ENCODE measurements at places on chromosomes 2 and 18.

GRCh38 chr2:235217846-235218245 lies 266.0 kb downstream of the SH3BP4 start:
- DNase-seq = no peak

- peak; percentile 75 for DNase-seq
Measured at GRCh38 chr2:40431600-40431955, 20.3 kb downstream of the SLC8A1 start.

GRCh38 chr2:223007531-223007930 lies 44.5 kb upstream of the KCNE4 start:
- no peak for DNase-seq

- no peak for DNase-seq
Measured at GRCh38 chr2:123693836-123694235, 331.3 kb upstream of the CNTNAP5 start.

GRCh38 chr2:156982615-156983014 lies 274.9 kb upstream of the GALNT5 start:
- no peak for DNase-seq

GRCh38 chr18:67428158-67428557 lies 88.4 kb downstream of the DSEL start:
- no peak for DNase-seq

DNA sequence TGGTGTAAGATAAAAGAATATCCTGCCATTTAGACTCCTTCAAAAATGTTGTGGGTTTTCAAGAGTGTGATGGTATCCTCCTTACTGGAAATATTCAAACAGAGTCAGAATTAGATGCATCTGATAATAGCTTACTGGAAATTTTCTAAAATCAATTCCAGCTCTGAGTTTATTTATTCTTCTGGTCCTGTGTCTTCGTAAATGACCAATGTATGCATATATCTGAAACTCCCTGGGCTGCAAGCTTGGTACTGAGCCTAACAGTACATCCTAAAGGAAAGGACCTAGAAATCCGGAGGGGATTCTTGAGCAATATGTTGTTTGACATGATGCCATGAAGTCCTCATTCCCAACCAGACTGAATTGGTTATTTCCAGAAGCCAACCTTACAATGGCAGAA lies 130.4 kb downstream of the KCNE4 start:
- no peak for DNase-seq

- DNase-seq = peak; percentile 81
Measured at GRCh38 chr2:121197369-121198091, 87.5 kb downstream of the TFCP2L1 start.
